ENCODE measurements at places on chromosomes 2 and 18.

DNA sequence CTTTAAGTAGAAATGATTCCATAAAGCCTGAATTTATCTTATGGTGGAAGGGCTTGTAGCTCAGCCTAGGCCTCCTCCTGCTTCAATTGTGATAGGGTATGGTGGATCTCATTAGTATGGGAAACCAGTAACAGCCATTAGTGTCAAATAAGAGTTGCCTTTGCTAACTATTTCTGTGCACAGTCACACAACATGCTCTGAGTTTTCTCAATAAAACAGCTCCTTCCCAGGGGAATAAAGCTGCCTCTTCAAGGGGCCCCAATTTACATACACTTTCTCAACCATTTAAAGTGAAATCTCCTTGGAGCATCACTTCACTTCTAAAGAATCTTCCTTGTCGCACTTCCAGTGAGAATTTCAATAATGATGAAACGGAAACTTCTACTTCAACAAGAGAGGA is 53.4 kb downstream of the KLF7 start:
- DNase-seq = no peak

- DNase-seq = peak; percentile 46
Measured at GRCh38 chr2:223870840-223871611, 33.6 kb upstream of the AP1S3 start.

DNA sequence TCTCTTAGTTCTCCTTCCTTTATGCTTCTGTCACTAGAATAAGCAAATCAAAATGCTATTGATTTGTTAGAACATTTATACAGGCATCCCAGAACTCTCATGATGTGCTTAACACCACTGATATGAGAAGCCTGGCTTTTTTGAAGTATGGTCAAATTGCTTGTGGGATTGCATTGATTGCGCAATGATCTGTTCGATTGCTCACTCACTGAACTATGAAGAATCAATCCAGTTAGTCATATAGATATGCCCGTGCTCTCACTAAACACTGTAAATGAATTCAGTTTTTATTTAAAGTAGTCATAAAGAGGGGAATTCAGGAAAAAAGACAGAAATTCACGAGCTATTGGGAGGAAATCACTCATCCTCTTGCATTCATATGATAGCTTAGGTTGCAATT is 1237.8 kb downstream of the SUCLG1 start:
- peak; percentile 21 for DNase-seq

- DNase-seq = no peak
Measured at GRCh38 chr2:227506456-227506855, 34.5 kb downstream of the AGFG1 start.

- no peak for DNase-seq
Measured at GRCh38 chr18:56565046-56565445, 73.3 kb downstream of the TXNL1 start.

DNA sequence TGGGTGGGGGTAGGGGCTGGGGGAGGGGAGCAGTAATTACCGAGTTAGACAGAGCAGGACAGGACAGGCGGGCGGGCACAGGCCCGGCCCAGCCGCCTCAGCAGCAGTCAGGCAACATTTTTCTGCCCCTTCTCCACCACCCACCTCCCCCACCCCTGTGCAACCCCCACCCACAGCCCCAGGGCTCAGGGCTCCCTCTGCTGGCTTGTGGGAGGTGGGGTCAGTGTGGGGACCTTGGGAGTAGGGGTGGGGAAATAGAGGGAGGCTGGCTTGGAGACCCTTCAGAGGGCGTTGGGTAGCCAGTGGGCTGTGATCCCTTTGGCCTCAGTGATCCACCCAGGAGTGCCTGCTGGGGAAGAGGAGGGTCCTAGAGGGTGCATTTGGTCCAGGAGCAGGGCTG is 6.4 kb downstream of the WNT6 start:
- DNase-seq = no peak

GRCh38 chr2:180604077-180604476 is 376.3 kb upstream of the UBE2E3 start:
- DNase-seq = peak; percentile 31

DNA sequence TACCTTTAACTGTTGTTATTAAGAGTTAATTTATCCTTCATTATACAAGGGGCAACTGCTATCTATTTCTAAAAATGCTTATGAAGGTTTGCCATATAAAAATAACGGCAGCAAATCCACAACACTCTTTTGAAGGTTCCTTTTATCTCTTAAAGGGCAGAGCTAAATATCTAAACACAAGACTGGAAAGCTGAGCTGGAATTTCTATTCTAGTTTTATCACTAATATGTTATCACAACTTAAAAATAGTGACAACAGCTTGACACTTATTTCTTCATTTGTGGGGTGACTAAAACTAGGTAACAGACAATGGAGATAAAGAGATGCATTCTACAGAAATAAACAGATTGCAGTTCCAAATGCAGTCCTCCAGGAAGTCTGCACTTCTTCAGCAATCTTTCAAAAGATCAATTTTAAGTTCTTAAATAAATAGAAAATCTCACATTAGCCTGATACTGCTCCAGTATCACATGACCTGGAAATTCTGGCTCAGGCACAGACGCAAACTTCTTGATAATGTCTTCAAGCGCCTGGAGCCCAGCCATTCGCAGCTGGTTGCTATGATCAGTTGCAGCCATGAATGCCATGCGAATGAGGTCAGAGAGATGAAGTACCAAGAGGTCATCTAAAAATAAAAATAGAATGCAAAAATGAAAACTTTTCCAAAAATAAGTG is 54.0 kb upstream of the STRN start:
- peak; percentile 93 for DNase-seq

DNA sequence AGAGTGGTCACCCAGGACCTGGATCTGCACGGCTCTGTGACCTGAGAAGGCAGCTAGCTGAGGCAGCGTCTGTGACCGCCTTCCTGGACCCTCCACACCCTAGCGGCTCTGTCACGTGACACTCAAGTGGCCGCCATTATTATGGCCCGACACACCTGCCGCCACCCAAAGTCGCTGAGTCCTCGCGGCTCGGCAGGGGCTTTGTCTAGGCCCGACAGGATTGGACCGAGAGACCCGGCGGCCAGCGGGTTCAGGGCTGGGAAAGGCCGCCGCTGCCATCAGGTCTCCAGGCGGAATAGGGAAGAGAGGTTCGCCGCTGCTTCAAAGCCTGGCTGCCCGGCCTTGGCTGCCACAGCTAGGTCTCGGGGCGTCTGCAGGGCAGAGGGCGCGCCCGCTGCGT is 1162.5 kb upstream of the LRRTM1 start:
- DNase-seq = no peak

- peak; percentile 65 for DNase-seq
Measured at GRCh38 chr2:191656391-191656790, 21.5 kb upstream of the NABP1 start.

DNA sequence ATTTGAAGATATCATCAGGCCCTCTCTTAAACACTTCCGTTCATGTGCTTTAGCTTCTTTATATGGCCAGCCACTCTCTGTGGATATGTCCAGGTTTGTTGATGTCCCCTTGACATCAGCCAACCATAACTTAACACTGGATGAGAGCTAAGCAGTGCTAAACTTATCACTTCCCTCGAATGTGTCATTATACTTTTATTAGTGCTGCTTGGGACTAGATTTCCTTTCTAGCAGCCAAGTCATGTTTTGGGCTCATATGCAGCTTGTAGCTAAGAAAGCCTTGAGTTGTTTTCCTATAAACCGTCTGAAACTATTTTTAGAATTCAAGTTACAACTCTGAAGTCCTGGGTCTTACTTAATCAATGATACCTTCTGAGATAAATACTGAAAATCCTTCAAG is 144.8 kb upstream of the TNP1 start:
- no peak for DNase-seq

GRCh38 chr18:63157293-63158011 is 162.1 kb downstream of the BCL2 start:
- DNase-seq = no peak

DNA sequence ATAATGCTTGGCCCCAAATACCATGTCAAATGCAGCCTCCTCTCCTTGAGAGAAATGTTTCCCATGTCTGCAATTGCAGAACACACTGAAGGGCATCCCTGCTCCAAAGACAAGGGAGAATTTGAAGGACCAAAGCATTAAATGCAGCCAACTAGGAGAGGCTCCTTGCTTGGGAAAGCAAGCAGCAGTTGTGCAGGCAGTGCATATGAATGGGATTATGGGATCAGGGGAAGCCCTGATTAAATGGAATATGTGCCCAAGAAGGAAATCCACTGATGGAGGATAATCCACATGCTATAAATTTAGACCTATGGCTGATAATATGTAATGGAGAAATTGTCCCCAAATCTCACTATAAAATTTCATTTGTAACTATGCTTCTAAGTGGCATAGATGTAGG is 116.1 kb downstream of the NCKAP5 start:
- no peak for DNase-seq

DNA sequence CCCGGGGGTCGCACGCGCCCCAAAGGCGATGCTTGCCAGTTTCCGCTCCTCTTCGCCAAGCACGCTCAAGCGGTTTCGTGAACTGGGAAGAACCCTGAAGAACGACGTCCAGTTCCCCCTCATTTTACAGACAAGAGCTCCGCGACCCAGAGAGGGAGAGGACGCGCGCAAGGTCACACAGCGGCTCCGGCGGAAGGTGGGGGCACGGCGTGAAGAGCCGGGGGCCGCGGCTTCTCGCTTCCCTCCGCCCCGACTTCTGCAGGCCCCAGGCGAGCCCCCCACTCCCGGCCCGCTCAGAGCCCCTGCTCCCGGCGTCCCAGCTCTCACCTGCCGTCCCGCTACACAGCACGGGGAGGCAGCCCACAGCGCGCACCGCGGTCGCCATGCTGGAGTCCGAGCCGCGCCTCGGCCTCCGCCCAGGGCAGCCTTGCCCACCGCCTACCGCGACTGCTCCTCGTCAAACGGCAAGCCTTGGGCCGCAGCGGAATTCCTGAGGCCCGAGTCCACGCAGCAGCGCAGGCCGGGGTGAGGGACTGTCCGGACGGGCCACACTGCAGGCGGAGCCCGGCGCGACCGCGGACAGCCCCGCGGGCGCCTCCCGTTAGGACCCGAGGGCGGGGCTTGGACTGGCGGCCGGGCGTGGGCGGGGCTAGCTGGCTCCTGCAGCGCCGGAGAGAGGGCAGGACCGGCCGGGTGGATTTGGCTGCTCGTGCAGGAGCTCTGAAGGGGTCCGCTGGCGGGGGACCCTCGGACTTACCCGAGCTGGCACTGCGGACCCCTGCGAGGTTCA is at the start of gene MRPS5:
MRPS5 (minus strand) TSS at position 402 of the 790 bp plus-strand sequence; CDS start at position 385, 17 bp downstream.
- DNase-seq = peak; percentile 75

DNA sequence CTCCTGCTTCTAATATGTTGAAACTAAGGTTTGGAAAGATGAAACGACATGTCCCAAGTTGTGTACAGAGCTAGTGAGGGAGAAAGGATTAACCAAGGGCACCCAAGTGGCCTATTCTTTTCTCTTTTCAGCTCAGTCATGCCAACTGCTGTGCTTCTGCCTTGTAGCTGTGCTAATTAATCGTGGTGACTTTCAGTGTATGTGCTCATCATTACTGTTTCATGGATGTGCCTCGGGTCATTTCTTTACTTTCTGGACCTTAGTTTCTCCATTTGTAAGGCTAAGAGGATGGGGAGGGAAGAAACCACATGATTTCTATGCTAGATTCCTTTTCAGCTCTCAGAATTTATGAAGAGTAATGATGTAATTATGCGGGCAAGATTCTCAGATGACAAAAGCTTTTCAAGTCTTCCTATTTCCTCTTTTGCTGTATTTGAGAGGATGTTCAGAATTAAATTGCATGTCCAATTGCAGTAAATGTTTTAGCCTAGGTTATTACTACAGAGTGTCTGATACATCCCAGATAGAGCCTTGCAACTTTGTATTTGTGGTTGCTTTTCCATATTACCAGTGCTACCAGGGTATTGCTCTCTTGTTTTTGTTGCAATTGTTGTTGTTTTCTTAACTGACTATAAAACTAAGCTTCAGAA is 621.2 kb downstream of the CNTNAP5 start:
- no peak for DNase-seq

- DNase-seq = peak; percentile 86
Measured at GRCh38 chr2:179376881-179377280, 112.2 kb upstream of the SESTD1 start.

DNA sequence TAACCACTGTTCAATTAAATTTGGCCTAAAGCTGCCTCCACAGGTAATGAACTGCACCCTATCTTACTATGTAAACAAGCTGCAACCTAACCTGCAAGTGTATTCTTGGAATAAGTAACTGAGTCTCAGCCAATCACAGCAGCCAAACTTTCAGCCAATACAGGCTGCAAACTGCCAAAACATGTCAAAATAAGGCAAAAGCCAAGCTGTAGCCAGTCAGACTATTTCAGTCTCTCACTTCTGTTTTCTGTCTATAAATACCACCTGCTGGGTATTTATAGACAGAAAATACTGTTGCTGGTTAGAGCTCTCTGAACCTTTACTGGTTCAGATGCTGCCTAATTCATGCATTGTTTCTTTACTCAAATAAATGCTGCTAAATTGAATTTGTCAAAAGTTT is 14.3 kb downstream of the C2orf76 start:
- DNase-seq = no peak

DNA sequence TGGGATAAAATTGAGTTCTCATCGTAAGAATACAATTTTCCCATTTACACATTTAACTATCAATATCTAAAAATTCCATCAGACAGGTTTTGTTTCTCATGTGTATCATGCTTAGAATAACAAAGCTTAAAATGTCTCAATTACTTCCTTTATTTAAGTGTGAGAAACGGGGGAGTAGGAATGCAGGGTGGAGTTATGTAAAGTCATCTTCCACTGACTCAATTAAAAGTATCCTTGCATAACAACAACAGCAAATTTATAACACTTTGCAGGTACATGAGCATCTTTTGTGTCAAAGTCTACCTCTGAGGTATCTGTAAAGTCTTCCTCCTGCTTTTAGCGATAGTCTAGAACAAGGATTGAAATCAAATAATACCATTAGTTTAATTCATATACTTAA is 327.1 kb downstream of the EPHA4 start:
- DNase-seq = no peak

- DNase-seq = no peak
Measured at GRCh38 chr2:160484859-160485520, 8.6 kb downstream of the RBMS1 start.

GRCh38 chr18:65487569-65487968 is 263.2 kb upstream of the CDH7 start:
- no peak for DNase-seq

GRCh38 chr2:11950896-11951295 is 204.5 kb downstream of the LPIN1 start:
- DNase-seq = no peak

DNA sequence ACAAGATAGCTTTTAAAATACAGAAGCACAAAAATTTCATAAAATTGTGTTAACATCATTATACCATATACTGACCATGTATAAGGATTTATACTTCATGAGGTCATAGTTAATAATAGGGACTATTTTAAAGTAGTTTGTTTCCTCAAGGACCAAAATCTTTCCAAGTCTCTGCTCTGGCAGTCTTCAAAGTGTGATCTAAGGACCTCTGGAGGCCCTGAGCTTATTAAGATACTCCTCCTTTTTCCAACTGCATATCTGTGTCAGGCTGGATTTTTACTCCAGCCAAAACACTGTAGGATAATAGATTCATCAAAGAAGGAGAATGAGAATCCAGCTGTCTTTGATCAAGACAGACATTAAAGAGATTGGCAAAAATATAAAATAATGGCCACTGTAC is 1.7 kb upstream of the SCYGR2 start:
- DNase-seq = no peak
